Hematopoietic multipotent progenitor cell treated with erythropoietin and hydrocortisone succinate and interleukin-3 and kit ligand, for 6 days (in vitro differentiated cells): ENCODE measurements at places on chromosomes 2 and 18.

DNA sequence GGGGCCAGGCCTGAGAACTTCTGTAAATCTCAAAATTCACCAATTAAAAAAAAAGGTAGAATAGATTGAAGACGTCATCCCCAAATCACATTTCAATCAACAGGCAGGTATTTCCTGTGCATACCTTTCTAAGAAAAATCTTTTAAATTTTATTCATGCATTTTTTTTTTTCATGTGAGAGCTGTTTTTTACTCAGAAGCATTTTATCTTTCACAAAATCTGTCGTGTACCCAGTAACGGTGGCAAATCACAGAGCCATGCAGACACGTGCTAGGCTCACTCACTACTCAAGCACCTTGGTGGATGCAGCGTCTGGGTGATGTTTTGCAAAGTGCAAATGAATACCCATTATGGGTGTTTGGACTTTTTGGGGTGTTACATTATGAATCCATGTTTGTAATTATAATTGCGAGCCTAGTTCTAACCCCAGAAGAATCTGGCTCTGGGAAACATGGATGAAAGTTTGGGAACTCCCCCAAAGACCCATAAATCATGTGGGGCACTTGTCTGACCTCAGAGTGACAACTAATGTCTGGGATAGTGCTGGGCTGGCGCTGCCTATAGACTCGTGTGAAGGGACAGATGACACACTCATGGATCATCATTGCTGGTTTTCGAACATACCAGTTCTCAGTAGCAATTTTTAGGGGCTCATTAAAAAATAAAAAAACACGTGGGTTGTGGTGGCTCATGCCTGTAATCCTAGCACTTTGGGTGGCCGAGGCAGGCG lies 335.2 kb downstream of the LPIN1 start:
- DNase-seq, result no peak

DNA sequence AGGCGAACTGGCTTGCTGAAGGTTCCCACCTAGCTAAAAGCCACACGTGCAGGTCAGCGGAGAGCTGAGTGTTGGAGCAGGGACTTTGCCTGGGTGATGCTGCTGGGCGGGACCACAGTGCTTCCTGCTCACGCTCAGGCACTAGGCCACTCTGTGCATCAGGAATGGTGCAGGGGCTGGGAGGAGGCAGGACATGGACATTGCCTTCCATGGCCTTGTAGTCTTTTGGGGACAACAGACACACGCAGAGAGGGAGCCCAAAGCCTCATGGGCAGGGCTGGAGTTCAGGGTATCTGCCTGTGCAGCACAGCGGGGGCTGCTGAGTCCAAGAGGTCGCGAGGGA lies 207.2 kb downstream of the ZBTB7C start:
- DNase-seq, result no peak

GRCh38 chr2:18047896-18048657 lies 169.6 kb downstream of the KCNS3 start:
- no peak for DNase-seq

GRCh38 chr2:219720956-219721355 lies 93.5 kb downstream of the SLC4A3 start:
- no peak for DNase-seq

- DNase-seq, result no peak
Observed at GRCh38 chr2:23134726-23135125, 250.3 kb upstream of the KLHL29 start.

DNA sequence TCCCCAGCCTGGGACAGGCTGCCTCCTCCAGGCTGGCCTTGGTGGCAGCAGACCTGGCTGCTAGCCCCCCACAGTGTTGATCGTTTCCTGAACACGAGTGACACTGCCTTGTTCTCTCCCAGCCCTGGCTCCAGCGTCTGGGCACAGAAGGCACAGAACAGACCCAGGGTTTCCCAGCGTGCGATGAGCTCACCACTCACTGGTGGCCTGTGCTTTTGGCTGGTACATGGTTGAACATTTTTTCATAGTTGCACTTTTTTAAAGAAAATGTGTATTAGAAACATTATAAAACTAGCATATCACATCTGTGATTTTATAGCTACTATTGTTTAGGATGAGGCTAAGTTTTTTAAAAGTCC lies 40.9 kb downstream of the SCTR start:
- DNase-seq, result no peak

DNA sequence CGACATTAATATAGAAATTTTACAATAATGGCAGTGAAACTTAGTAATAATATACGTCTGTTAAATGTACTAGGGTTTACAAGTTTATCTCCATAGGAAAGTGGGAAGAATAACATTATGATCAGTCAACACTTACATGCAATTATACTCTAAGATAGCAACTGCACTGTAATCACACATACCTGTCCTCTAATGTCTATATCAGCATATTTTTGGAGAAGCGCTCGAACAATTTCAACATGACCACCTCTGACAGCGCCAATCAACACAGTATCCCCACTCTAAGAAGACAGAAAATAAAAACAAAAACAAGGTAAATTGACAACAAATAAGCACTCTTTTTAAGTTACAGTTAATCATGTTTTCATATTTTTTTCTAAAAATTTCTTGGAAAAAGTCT lies 37.2 kb downstream of the KIDINS220 start:
- no peak for DNase-seq

DNA sequence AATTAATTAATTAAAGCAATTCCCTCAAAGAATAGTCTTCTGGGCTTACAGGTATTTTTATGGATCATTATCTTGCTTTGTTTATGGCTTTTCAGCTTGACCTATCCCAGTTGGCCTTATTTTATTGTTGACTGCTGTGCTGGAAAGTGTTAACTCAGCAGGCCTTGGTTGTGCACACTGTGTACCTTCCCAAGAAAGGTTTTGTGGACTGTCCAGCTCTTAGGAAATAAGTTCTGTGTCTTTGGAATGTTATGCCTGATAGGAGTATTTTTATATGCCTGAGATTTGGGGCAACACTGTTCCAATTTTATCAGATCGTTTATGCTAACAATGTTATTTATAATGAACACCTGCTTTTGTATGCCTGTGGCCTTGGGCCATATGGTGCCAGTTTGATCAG lies 671.9 kb upstream of the ZNF804A start:
- no peak for DNase-seq

DNA sequence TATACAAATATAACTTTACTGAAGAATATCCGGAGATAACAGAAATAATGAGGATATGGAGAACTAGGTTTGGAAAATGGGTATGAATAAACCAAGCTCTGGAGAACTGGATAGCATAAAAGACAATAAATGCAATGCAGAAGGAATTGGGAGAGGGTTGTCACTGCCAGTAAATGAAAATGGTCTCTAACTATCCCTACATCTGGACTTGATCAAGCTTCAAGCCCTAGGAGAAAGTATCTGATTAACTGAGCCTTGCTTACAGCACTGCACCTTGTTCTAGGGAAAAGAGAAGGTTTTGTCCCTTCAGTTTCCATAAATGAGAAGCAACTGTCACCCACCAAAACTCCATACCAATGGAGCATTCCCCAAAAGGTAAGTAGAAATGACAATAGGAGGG lies 514.6 kb upstream of the ZEB2 start:
- DNase-seq, result no peak

- DNase-seq, result no peak
Observed at GRCh38 chr2:192124571-192124970, 70.2 kb downstream of the TMEFF2 start.

DNA sequence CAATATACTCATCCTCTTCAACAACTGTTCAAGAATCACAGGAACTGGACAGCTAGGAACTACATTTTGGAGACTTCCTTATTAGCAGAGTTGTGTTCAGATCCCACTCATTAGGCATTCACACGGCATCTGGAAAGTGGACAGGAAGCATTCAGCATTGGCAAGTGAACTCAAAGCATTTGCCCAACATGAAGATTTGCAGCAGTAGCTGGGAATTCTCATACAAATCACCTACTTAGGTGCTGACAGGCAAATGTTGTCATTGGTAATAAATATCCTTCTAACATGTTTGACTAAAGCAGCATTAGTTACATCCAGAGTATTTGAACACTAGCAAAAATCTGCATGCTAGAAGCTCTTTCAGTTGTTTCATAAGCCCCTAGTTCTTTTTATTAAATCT lies 350.8 kb downstream of the PTH2R start:
- DNase-seq, result no peak

GRCh38 chr2:148876595-148877402 lies 1.8 kb downstream of the KIF5C start:
- peak; percentile 21 for DNase-seq

- DNase-seq, result peak; percentile 81
Observed at GRCh38 chr18:74652392-74652988, 54.8 kb downstream of the ZNF407 start.

- DNase-seq, result peak; percentile 43
Observed at GRCh38 chr2:108215794-108216211, 24.0 kb upstream of the SULT1C3 start.

DNA sequence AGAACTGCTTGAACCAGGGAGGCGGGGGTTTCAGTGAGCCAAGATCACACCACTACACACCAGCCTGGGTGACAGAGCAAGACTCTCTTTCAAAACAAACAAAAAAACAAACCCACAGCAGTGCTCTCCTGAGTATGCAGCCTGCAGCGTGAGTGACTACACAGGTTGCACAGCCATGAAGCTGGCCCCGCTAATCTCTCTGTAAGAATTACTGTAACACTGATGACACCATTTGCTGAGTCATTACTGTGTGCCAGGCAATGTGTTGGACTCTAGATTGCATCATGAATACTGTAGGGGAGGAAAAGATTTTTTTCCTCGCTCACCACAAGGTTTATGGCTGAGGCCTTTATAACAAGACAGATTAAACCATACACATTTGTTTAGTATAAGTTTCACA lies 118.6 kb upstream of the ATP8B1 start:
- DNase-seq, result peak; percentile 49

DNA sequence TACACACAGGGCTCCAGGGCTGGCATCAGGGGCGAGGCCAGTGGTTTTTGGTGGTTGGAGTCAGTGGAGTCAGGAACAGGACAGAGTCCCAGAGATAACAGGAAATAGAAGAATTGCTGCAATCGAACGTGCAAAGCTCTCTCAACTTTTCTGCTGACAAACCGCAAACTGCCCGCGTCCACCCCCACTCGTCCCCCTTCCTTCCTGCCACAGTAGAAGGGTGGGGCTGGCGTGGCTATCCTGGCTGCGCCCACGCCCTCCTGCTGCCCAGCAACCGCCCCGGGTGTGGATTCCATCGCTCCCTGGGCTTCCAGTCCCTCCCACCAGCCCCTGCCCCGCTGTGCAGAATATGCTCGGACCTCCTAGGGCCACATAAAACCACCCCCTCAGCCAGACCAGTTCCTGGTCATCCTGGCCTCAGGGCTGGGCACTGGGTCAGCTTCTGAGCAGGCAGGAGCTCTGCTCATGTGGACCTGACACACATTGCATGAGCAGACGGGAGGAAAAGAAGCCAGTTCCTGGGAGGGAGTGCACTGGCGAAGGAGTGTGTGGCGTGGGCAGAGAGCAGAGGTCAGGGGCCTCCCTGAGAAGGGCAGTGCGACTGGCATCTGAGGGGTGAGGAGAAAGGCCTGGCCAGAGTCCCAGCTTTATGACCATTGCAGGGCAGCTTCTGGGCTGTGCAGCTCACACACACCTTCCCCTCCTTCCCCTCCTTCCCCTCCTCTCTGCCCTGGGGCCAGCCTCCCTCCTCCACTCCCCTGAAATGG lies 85.4 kb upstream of the ATG16L1 start:
- peak; percentile 98 for DNase-seq

GRCh38 chr18:42980426-42980825 lies 135.1 kb downstream of the RIT2 start:
- no peak for DNase-seq

DNA sequence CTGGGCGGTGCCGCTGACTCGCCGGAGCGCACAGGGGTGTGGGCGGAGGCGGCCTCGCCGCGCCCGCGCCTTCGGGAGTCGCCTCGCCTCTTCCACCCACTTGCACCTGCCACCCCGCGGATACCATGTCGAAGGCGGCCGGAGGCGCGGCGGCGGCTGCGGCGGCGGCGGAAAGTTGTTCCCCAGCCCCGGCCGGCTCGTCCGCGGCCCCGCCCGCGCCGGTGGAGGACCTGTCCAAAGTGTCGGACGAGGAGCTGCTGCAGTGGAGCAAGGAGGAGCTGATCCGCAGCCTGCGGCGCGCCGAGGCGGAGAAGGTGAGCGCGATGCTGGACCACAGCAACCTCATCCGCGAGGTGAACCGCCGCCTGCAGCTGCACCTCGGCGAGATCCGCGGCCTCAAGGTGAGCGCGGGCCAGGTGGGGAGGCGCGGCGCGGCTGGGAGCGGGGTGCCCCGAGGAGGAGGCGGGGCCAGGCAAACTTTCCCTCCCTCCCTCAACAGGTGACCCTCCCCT lies 766 bp downstream of the CCDC85A start:
- peak; percentile 6 for DNase-seq

DNA sequence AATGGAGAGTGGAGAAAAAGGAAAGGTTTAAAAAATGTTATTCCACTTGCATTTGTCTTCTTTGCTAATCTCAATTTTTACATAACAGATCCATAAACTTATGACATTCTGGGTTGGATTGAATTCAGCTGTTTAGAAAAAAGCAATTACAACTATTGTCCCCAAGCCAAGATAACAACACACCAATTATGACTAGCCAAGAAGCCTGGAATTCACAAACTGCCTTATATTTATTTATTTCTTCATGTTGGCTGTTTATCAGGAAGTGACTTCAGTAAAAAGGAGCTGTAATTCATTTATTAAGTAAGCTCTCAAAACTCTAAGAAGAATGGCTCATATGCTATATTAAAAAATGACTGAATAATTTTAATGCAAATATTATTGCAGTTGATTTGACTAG lies 137.4 kb downstream of the CALCRL start:
- DNase-seq, result no peak

- no peak for DNase-seq
Observed at GRCh38 chr2:232723027-232723426, 25.9 kb downstream of the GIGYF2 start.

DNA sequence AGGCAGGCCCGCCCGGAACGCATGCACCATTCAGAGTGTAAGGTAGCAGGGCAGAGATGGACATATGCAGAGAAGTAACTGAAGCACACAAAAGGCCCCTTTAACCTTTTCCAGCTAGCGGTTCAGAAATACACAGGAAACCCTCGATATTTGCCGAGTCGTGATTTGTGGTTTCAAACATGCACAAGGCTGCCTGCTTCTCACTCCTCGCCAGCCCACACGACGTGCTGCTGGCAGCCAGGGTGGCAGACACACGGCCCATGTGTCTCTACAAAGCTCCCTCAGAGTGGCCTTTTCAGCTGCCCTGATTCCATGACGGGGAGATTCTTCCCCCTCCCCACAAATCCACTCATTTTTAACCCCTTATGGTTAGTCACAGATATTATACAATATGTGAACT lies 23.6 kb downstream of the ZBTB7C start:
- peak; percentile 5 for DNase-seq
